ENCODE measurements at places on chromosomes 16 and 17. TPM values are rescaled to one million over a fixed set of nuclear protein-coding genes. Genes with fewer than 3 reads are reported as not detected.

The CDH1 gene
- polyA plus RNA-seq, result 135 TPM

The MLKL gene
- 5.5 TPM for polyA plus RNA-seq

The KRTAP4-5 gene
- not detected for polyA plus RNA-seq

The SLC47A1 gene
- polyA plus RNA-seq, result 0.75 TPM

The HYDIN gene
- 14.0 TPM for polyA plus RNA-seq

The CCDC102A gene
- 20.4 TPM for polyA plus RNA-seq

The CAPNS2 gene
- polyA plus RNA-seq, result 0.48 TPM

The CFAP20 gene
- 73.4 TPM for polyA plus RNA-seq

The PDE6G gene
- 4.1 TPM for polyA plus RNA-seq

The RHBDF1 gene
- 44.1 TPM for polyA plus RNA-seq

The EDC4 gene
- polyA plus RNA-seq, result 57.8 TPM

The OR1A1 gene
- polyA plus RNA-seq, result 0.07 TPM

The ENPP7 gene
- not detected for polyA plus RNA-seq

The PGS1 gene
- polyA plus RNA-seq, result 55.7 TPM

The C17orf107 gene
- 0.85 TPM for polyA plus RNA-seq

The ADGRG3 gene
- 0.86 TPM for polyA plus RNA-seq

The MYH1 gene
- not detected for polyA plus RNA-seq
